Activated T-helper 2 cell treated with anti-CD3 and anti-CD28 coated beads, Interferon-gamma antibody, Interleukin-2, Interleukin-4, amounts not matched to agents 10 μg/mL and 5 μg/mL and 100 μg/mL, durations not matched to agents 14 hours and 24 hours and 36 hours (primary cell): ENCODE measurements at places on chromosomes 12 and 14.

DNA sequence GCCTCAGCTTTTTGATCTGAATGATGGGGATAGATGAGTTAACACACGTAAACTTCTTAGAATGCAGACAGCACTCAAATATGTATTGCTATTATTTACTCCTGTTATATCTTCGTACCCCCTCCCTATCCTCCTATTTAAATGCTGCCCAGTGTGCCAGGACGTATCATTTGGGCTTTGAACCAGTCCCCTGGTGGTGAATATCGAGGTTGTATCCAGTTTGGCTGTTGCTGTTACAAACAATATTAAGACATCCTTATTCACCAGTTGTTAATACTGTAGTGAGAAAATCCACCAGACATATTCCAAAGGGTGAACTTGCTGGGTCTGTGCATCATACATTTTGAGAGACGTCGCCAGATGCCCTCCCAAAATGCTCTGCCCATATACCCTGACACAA, 51.5 kb upstream of the FOXN3 start:
- DNase-seq, result no peak

- no peak for DNase-seq
These were observed 74.9 kb upstream of the BCAT1 start for GRCh38 chr12:25023808-25024207.

DNA sequence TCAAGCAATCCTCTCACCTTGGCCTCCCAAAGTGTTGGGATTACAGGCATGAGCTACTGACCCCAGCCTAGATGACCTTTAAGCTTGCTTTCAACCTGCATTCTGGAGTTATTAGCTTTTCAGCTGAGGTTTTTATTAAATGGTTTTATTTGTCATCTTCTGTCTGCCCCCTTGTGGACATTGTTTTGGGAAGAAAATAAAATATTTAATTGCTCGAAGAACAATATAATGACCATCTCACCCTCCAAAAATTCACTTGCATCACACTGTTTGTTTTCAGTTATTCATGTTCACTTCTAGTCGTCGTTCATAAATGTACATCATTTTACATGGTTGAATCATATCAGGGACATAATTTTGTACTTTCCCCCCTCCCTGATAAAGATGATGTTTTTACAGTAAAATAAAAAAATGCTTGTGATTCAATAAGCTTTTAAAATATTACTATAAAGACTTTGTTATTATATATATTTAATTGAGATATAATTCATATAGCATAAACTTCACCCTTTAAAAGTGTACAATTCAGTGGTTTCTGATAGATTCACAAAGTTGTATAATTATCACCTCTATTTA, 10.1 kb upstream of the SPATS2 start:
- DNase-seq, result no peak

- DNase-seq, result no peak
These were observed 69.9 kb downstream of the FOXN4 start for GRCh38 chr12:109239179-109239578.

DNA sequence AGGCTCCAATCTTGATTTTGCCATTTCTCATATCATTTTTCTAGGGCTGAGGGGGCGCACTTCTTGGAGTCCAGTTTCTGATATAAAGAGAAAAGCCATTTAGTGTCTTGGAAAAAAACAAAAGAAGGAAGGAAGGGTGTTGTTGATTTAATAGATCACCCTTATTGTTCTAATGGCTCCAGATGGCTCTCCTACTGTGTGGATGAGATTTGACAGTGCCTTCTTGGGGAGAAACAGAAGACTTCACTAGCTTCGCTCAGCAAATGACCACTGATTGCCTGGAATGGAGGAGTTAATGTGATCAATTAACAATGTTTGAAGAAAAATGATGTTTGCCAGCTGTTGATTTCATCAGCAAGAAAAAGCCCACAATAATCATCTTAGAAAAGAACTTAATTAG, 216.2 kb downstream of the APAF1 start:
- DNase-seq, result no peak

DNA sequence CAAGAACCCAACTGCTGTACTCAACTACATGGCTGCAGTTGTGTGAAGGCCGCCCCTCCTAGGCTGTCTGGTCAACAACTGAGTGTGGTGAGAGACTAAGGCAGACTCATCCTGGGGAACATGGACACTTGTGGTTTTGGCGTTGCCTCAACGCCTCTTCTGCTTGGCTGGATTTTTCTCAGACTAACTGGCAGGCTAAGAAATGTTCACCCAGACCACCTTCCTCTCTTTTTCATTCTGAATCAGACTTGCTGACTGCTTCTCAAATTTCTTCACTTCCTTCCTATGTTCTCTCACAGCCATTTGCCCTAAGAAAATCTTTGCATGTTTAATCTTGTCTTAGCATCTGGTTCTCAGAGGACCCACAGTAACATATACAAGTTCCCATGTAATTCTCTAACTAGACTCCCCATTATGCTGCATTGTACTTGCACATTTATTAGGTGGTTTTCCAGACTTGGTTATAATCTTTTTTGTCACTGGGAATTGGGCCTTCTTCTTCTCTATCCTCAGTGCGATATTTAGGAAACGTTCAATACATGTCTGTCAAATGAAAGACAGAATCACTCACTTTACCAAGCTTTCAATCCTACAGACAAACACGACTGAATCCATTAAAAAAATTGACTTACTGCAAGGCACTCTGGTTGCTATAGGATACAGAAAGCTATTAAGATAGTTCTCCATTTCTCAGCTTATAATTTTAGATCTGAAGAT, 327.6 kb downstream of the CCER1 start:
- DNase-seq, result no peak
